T47D (cell line): ENCODE measurements at places on chromosomes 2 and 18.

- DNase-seq = peak; percentile 50
These were observed 10.0 kb upstream of the ADAM17 start for GRCh38 chr2:9565436-9566153.

DNA sequence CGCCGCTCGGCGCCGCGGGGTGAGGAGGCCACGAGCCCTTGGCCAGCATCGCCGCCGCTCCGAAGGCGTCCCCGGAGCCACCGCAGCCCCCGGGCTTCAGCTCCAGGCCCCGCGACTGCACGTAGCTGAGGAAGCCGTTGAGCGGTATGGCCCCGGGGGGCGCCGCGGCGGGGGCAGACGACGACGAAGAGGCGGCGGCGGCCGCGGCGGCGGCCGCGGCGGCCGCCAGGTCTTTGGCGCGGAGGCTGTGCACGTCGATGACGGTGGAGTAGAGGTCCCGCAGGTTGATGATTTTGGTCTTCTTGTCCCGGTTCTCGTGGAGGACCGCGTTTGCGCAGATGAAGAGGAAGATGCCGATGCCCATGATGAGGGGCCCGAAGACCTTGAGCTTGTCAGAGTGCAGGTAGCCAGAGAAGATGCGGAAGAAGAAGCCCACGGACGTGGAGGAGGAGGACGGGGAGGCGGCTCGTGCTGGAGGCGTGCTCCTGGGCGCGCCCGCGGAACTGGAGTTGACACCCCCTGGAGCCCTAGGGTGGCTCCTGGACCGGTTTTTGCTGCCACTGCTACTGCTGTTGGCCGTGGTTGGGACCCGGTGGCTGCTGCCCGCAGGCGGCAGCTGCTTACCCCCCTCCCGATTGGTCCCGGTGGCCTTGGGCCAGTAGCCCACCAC, 4.0 kb downstream of the TMEM200C start:
- DNase-seq = no peak

DNA sequence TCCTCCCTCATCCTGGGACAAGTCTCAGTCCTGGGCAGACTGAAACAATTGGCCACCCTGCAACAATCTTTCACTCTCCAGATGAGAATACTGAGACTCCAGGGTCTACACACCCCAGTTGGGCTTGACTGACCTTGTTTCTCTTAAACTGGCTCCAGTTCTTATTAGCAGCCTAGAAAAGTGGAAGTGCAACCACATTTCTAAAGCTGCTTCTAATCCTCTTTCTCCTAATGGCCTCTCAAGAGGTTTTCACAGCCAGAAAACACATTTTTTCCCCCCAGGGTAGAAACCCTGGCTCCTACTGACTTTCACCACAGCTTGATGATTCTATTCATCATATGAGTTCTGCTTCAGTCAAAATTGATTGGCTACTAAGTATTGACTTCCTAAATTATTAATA, 45.8 kb downstream of the SLC4A5 start:
- DNase-seq = no peak

GRCh38 chr2:17827785-17828184, 11.5 kb downstream of the MSGN1 start:
- no peak for DNase-seq

DNA sequence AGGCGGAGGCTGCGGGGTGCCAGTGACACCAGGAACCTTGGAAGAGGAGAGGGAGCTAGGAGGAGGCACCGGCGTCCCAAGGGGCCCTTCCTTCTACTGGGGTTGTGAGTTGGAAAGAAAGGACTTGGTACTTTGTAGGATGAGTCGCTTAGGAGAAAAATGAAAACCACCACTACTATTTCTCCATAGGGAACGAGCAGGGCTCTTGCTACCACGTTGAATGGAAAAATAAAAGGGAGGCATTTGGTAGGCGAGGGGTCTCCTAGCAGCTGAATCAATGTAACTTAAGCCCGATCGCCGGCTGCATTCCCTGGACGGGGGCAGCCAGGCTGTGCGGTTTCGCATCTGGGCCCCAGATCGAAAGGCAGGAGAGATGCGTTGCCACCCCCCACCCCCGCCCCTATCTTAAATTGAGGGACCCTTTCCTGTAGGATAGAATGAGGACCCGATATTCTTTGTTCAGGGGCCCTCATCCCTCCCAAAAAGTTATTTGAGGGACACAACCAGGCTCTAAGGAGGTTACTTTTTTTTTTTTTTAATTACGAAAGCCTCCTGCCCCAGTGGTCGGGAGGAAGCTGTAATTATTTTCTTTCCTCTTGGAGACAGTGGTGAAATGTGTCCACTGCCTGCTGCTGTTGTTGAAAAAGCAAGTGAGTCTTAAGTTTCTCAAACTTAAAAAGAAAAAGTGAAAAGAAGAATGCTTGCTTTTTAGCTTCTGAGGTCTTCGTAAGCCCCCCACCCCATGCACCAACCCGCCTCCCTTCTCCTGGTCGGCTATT, 1.3 kb downstream of the IGFBP2 start:
- no peak for DNase-seq

- DNase-seq = no peak
These were observed 21.1 kb downstream of the METTL8 start for GRCh38 chr2:171412571-171413175.

DNA sequence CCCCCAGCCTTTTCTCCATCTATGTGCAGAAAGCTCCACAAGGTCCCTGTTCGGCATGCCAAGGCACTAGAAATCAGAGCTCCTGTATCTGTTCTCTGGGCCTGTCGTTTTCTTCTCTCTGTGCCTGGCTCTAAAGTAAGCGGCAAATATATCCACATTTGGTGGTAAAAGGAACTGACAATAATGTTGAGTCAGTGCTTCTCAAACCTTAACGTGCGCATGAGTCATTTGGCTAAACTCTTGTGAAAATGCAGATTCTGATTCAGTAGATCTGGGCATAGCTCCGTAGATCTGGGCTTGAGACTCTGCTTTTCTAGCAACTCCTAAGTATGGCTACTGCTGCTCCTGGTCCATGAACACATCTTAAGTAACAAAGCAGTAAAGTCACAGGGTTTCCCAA, 16.5 kb upstream of the ACSL3 start:
- DNase-seq = no peak

DNA sequence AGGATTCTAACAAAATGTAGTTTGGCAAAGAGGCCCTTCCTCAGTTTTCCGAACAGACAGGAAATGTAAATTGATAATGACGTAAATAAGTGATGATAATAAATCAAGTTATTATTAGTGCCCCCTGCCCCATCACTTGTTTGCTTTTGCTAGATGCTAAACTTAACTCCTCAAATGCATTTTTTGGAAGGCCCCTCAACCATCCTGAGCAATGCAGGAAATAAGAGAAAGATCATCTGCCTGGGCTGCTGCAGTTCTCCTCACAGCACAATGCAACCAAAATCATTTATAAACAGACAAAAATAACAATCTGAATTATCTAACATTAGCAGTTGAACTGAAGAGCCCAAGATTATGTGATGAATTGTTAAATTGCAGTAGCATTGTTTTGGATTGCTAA, 62.6 kb upstream of the PSMD14 start:
- DNase-seq = no peak

- DNase-seq = no peak
These were observed 172.8 kb downstream of the CD226 start for GRCh38 chr18:69774831-69775230.

DNA sequence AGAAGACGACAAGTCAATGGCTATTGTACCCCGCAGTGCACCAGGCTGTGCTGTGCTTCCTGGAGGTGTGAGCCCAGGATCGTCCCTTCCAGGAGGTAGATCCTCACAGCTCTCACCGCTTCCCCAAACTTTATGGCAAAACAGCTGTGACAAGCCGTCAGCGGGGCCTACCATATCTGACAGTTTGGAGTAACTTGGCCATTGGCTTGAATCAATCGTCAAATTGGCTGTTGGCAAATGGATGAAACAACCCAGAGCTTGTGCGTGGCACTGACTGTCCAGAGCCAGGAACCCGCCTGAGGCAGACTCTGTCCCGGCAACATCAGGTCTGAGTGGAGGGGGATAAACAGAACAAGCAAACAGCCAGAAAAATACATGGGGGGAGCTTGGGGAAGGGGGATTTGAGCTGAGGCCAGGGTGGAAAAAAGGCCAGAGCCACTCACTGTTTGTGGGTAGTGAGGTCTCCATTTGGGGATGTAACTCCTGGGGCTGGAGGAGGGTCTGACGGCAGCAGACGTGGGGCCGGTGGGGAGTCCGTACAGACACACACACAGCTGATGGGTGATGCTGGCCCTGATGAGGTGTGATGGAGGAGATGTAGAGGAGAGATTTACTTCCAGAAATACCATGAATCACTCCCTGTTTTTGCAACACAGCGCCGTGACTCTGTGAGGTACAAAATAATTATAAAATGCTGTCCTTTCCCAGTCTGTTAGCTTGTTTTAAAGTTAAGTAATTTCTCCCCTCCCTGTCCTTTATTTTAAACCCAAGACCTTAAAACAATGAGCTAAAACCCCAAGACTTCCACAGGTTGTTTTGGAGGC, 174.8 kb downstream of the TWIST2 start:
- no peak for DNase-seq

DNA sequence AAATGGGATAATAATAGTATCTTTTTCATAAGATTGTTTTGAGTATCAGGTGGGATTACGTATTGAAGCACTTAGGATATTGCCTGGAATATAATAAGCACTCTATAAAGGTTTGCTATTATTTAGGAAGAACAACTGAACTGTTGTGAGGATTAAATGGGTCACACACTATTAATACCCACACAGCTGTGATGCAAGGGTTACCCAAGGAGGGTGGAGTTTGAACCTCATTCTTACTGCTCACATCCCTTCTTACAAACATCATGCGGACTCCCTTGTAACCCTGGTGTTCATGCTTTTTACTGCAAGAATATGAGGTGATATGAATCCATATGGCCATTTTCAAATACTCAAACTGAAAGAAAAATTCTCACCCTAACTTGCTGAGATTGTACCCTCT, 113.5 kb downstream of the KCTD1 start:
- no peak for DNase-seq

DNA sequence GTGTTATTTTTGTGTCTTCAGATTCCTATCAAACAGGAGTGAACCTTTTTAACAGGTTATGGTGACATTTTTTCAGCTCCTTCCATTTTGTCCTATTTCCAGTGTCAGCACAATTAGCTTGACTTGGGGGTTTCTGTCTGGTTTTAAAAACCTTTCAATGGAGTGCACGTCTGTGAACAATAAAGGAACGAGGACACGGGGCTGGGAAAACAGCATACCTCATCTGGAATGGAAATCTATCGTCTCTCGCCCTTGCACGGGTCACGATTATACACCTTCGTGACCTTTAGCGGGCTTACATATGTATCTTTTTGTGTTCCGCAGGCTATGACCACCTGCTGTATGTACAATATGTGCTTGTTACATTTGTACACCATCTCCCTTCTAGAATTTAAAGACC, 2.3 kb upstream of the ZNF532 start:
- DNase-seq = no peak
